ENCODE measurements at places on chromosomes 4 and X.

GRCh38 chr4:10034136-10034535 lies 12.8 kb upstream of the SLC2A9 start:
- DNase-seq, result no peak

DNA sequence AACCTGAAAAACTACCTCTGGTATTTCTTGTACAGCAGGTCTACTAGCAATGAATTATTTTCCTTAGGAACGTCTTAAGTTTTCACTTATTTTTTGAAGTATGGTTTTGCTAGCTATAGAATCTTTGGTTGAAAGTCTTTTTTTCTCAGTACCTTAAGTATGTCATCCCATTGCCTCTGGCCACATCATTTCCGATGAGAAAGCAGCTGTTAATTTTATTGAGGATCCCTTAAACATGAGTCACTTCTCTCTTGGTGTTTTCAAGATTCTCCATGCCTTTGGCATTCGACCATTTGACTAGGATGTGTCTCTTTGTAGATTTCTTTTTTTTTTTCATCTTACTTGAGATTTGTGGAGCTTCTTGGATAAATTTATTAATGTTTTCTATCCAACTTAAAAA lies 803.8 kb upstream of the AMOT start:
- no peak for DNase-seq

GRCh38 chrX:530726-531610 lies 99.6 kb upstream of the SHOX start:
- no peak for DNase-seq

GRCh38 chr4:26322346-26322745 lies 1.5 kb downstream of the RBPJ start:
- no peak for DNase-seq

DNA sequence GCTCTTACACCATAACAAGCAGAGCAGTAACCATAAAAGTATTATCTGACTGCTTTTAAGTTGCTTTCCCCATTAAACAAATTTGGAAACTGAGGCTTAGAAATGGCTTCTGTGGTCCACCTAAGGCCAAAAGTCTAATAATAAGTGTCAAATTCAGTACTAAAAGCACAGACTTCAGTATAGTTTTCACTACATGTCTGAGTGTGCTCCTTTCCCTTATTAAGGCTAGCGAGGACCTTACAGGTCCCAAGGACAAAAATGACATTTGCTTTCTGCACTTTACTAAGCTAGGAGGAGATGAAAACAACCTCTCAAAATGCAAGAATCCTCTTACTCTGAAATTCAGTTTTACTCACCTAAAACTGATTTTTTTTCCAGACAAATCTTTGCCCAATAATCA lies 127.2 kb downstream of the ENOX2 start:
- no peak for DNase-seq

GRCh38 chrX:153909024-153909979 lies 4.8 kb downstream of the AVPR2 start:
- DNase-seq, result no peak

- no peak for DNase-seq
These were observed at the start of gene PFKFB1 for GRCh38 chrX:54994099-54994498. TSS of gene PFKFB1 (minus strand) at chrX:54994188. CDS start at chrX:54994007, 181 bp downstream.

- no peak for DNase-seq
These were observed 9.5 kb upstream of the CTBP1 start for GRCh38 chr4:1258457-1258856.
